ENCODE measurements at places on chromosomes 16 and 17.

DNA sequence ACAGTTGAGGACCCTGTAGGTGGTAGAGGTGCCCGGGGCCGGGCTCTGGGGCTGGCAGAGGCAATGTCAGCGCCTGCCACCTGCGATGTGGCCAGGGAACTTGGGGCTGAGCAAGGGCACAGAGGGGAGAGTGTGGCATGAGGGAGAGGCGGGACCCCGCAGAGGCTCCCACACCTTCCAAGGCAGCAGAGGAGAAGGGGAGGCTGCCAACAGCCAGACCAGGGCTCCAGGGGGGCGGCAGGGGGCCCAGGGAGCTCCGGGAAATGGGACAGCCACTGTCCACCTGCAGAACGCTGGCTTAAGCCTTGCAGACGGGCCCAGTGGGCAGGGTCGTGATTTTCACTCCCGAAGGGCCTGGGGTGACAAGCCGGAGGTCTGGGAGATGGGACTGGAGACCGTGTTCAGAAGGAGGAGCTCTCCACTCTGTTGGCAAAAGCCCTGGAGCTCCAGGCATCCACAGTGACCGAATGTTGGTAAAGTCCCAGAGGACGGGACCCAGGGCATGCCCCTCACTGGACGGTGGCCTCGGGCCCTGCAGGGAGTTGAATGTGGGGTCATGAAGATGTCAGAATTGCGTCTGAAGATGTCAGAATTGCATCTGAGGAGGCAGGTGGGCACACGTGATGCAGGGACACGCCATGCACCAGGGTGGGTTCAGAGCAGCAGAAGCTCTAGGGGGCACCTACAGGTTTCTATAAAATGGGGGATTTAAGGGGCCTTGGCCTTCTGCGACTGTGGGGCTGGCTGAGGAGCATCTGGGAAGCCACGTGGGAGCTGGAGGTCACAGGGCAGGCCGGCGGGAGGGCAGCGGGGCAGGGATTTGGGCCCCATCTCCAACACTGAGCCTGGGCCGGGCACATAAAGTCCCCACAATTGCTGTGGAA is 18.6 kb downstream of the CD7 start:
- no peak for DNase-seq

GRCh38 chr17:35799942-35800341 is 4.5 kb upstream of the MMP28 start:
- no peak for DNase-seq

- DNase-seq: no peak
Measured at GRCh38 chr16:79104567-79104966, 496.0 kb downstream of the MAF start.

GRCh38 chr16:67923414-67924116 is 8.1 kb downstream of the CTRL start:
- DNase-seq: no peak

- DNase-seq: no peak
Measured at GRCh38 chr17:81128774-81129173, 36.5 kb upstream of the PVALEF start.

GRCh38 chr17:77814091-77814772 is 144.3 kb upstream of the TNRC6C start:
- DNase-seq: no peak

DNA sequence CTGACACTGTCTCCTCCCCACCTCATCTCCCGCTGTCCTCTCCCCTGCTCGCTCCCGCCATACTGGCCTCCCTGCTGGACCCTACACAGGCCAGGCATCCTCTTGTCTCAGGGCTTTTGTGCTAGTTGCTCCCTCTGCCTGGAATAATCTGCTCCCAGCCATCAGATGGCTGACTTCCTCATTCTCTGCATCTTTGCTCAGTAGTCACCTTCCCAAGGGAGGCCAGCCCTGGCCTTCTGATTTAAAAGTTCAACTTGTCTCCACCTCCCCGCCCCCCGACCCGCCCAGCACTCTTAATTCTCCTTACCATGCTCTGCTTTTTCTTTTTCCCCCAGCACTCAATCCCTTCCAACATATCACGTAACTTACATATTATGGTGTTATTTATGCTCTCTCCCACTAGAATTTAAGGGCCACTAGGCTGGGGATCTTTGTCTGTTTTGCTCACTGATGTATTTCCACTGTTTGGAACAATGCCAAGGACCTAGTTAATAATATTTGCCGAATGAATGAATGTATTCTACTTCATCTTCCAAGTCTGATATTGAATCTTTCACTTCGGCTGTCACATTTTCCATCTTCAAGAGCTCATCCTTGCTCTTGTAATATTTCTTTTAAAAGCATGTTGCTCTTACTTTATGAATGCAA is 178.3 kb downstream of the CDK5R1 start:
- DNase-seq: no peak

GRCh38 chr17:3890082-3890877 is 2.6 kb downstream of the CAMKK1 start:
- no peak for DNase-seq

- peak; percentile 67 for DNase-seq
Measured at GRCh38 chr17:8162233-8162996, at the start of gene VAMP2. VAMP2 (minus strand) TSS chr17:8162948; CDS start chr17:8162879, 69 bp downstream.

GRCh38 chr17:32320847-32321246 is 21.1 kb downstream of the C17orf75 start:
- no peak for DNase-seq

DNA sequence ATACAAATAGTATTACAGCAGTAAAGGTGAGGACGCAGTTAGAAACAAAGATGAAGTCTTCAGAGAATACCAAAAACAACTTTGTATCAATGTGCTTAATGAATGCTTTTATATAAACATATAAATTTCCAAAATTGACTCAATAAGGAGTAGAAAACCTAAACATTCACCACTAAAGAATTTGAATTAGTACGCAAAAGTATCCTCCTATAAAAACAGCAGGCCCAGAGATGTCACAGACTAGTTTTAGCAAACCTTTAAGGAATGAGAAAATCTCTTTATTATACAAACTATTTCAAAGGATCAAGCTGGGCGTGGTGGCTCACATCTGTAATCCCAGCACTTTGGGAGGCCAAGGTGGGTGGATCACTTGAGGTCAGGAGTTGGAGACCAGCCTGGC is 86.2 kb downstream of the OR1D5 start:
- no peak for DNase-seq

- no peak for DNase-seq
Measured at GRCh38 chr17:50172936-50173334, 7.1 kb downstream of the SGCA start.

GRCh38 chr16:85180827-85181738 is 68.8 kb upstream of the CIBAR2 start:
- DNase-seq: no peak

- no peak for DNase-seq
Measured at GRCh38 chr16:56874800-56875199, 9.8 kb downstream of the SLC12A3 start.

DNA sequence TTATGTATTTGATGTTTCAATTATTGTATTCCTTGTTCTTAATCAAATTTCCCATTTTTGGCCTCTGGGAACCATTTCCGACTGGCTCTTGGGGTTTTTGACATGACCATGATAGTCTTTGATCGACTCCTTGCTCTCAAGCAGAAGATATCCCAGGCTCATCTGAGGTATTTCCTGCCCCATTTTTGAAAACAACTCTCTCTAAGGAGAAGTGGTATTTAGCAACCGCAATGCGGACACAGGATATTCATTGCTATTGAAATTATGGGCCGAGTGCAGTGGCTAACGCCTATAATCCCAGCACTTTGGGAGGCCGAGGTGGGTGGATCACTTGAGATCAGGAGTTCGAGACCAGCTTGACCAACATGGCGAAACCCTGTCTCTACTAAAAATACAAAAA is 5.5 kb downstream of the TANGO6 start:
- DNase-seq: no peak

GRCh38 chr17:73791121-73791520 is 146.9 kb upstream of the SDK2 start:
- no peak for DNase-seq

DNA sequence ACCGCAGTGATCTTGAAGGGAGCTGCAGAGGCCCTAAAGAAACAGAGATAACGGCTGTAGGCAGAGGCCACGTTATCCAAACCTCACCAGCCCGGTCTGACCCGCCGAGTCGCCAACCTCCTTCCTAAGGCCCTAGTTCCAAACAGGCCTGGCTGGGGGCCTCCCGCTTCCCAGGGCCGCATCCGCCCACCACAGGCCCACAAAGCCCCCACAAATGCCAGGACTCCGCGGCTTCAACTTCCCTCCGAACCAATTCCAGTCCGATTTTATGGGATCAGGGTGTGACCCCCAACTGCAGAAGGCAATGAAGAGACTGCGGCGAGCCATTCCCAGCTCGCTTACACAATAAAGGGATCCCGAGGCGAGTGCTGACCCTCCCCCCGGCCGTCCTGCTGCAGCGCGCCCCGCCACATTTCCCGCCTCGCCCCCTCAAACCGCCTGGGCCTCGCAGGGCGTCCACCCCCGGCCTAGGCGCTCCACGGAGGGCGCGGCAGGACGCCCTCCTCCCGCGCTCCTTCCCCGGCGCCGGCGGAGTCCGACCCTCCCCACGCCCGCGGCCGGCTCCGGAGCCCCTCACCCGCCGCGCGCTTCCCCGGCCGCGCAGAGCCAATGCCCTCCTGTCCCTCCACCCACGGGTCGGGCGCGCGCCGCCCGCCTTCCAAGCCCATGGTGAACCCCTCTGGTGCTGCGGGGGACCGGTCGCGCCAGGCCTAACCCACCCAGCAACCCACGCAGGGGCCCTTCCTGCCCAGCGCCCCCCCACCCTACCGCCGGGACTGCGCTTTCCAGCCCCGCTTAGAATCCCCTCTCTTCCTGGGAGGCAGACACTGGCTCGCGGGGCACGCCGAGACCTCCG is 926 bp downstream of the MYH10 start:
- no peak for DNase-seq

DNA sequence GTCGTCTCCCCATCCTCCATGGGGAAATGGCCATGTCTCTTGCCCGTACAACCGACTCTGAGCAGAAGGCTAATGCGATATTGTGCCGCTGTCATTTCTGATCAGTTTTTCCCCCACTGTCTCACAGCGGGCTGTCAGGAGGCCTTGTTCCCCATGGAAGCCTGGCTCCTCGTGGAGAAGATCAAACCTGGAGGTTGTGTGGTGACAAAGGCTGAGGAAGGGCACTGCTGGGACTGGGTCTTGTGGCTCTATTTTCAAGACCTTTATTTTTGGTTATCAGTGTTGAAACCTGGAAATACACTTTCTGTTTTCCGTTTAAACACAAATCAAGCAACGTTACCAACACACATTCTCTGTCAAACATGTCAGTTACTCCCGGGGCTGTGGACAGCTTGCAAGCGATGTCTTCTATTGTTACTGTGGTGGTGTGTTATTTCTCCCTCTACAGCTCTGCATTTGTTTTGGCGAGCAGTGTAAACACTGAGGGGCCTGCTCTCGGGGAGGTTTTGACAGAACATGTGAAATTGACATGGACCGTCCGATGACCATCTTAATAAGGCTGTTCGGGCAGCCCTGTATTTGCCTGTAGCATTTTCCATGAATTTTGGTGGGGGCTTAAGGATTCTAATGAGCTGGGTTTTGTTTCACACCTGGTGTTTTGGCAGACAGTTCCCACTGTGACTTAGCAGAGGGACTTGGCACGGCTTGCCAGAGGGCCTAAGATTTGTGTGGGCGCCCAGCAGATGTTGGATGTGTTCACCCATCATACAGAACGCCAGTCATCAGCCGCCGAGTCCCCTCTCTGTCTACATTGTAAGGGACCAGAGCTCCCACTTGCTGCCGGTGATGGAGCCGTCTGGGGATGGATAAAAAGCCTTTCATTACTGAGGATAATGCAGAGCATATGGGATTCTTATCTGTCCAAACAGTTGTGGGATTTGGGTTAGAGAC is 12.5 kb downstream of the RBFOX1 start:
- DNase-seq: no peak

DNA sequence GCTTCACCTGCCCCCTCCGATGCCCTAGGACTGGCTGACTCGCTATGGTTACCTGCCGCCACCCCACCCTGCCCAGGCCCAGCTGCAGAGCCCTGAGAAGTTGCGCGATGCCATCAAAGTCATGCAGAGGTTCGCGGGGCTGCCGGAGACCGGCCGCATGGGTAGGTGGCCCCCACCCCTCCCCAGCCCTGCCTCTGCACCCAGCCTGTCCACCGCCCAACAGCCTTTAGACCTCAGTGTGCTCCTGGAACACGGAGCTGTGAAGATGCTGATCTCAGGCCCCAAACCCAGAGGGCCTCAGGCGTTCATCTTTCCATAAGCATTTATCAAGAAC is 993 bp downstream of the MMP25 start:
- no peak for DNase-seq

- DNase-seq: no peak
Measured at GRCh38 chr17:68676856-68677255, 75.7 kb upstream of the FAM20A start.

DNA sequence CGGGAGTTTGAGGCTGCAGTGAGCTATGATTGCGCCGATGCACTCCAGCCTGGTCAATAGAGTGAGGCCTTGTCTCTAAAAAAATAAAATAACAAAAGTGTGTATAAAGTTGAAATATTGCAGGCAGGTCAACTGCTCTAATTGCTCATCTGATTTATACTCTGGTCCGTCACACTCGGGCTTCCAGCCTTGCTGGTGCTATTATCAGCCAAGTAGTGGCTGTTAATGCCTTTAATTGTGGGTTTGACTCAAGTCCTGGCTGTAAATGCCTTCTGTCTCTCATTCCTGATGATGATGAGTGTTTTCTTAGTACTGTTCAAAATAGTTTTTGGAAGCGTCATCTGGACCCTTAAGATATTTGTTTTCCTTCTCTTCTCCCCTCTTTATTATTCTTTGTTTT is 18.4 kb downstream of the SYT17 start:
- no peak for DNase-seq

GRCh38 chr16:88339930-88340754 is 42.6 kb upstream of the ZNF469 start:
- DNase-seq: no peak

GRCh38 chr16:70577256-70577698 is 53.7 kb downstream of the SF3B3 start:
- no peak for DNase-seq

DNA sequence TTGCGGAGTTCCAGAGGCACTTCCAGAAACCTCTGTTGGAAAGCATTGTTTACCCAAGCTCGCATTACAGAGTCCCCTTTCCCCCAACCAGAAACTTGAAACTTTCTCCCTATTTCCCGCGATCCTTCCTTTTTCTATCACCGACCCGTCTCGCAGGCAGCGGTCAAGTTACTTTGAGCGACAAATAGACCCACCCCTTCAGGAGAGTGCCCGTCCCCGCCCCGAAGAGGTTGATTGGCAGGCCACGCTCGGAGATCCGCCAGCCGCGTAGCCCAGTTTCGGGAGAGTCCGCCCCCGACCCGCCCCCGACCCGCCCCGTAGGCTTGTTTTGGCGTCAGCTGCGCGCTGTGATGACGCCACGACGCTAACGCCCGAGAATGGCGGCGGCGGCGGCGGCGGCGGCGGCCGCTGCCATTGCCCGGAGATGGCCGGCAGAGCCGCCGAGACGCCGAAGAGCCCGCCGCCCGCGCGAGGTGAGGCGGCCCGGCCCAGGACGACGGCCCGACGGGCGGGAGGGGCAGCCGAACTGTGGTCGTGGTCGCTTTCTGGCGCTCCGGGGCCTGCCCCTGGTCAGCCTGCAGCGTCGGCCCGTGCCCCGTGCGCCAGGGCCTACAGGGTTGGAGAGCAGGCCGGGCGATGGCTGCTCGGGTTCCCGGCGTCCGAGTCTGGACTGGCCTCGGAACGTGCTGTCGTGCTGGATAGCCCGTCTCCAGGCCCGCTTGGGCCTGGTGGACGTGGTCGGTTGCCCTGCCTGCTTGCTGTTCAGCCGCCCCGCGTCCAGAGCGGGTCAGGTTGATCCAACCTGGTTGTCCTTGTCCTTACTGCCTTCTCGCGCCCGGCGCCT is at the start of gene PSKH1:
Gene PSKH1 (plus strand): TSS at position 356 of the 844 bp plus-strand sequence. CDS start 15,496 bp downstream, outside the sequence.
- DNase-seq: peak; percentile 84

GRCh38 chr17:79916991-79917901 is 78.0 kb upstream of the CBX4 start:
- DNase-seq: no peak

Data from stimulated activated CD8-positive, alpha-beta memory T cell treated with anti-CD3 and anti-CD28 coated beads, Interleukin-4, amount 100 ng/mL, for 1 hour (primary cell).